ENCODE measurements at places on chromosomes 11 and 22.

- no peak for DNase-seq
Observed at GRCh38 chr22:19772422-19772672, 11.8 kb downstream of the TBX1 start.

DNA sequence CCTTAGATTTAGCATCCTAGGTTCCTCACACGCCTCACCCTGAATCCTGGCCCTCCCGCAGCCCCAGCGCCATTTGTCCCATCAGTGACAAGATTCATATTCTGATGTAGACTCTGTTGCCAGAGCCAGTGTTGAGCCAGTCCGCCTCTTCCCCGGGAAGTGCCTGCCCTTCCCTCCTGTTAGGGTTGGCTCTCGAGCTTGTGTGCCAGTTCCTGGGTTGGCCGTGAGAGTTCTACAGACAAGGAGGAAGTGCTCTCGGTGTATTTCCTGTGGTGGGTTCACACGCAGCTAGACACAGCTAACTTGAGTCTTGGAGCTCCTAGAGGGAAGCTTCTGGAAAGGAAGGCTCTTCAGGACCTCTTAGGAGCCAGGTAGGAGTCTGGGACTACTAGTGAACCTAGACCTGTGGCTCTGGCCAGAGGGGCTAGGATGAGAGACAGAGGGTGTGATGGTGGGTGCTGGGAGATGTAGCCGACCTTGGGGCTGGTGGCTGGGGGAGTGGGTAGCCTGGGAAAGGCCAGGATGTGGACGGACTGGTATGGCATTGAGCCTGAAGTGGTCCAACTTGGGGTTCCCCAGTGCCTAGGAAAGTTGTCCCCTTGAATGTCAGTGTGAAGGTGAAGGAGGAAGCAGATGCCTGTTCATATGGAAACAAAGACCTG lies at the start of gene IL18BP:
IL18BP (plus strand) TSS at position 261 of the 662 bp plus-strand sequence. CDS start 1,076 bp downstream, outside the sequence.
- no peak for DNase-seq

- no peak for DNase-seq
Observed at GRCh38 chr11:76279646-76280045, 73.3 kb upstream of the WNT11 start.

DNA sequence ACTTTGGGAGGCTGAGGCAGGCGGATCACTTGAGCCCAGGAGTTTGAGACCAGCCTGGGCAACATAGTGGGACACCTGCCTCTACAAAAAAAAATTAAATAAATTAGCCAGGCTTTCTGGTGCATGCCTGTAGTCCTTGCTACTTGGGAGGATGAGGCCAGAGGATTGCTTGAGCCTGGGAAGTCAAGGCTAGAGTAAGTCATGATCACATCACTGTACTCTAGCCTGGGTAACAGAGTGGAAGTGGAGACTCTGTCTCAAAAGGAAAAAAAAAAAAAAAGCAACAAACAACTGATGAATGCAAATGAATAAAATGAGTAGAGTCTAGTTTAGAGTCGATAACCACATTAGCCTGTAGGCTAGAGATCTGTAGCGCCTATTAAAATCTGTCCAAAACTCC lies 3.9 kb upstream of the BCL2L13 start:
- no peak for DNase-seq

- no peak for DNase-seq
Observed at GRCh38 chr11:6402061-6402470, 11.8 kb downstream of the SMPD1 start.

DNA sequence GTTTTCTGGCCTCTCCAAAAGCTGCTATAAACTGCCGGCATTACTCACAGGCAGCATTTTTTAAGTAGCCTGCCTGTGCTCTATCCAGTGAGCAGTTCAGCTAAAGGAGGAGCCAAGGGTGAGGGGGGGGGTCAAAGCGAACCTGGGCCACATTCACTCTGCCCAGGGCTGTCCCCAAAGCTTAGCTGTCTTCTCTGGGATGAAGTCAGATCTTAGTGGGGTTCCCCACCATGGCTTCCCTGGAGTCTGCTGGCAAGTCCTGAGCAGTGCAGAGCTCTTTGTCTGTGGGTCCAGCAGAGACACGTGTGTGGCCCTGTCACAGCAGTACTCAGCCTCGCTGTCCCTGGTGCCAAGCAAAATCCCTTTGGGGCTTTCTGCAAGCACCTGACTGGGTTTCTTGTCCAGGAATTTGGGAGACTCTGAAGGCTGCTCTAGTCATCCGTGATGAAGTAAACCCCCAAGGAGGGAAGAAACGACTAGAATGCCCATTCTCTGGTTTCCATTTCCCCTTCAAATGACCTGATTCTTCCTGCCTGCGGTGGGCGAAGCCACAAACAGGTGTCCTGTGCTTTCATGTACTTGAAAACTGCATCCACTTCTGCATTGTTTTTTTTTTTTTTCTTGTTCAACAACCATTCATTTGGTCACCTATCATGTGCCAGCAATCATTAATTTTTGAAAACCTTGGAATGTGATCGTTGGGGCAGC lies 2.6 kb downstream of the KCNJ5 start:
- DNase-seq, result no peak

GRCh38 chr11:64314146-64314804 lies 3.1 kb downstream of the TRMT112 start:
- no peak for DNase-seq

DNA sequence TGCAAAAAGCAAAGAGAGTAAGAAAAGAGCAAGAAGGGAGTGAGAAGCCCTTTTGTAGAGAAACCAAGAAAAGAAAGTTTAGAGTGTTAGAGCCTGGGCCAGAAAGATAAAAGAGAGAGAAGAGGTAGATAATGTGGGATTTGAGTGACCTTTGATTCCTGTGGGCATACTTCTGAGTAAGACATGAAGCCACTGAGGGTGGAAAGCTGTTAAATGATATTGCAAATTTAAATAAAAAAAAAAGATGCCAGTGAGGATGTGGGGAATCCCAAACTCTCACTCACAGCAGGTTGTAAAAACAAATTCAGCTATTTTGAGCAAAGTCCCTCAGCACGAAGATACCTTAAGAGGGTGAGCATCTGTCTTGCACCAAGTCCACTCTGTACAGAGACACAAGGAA lies 59.4 kb upstream of the TOP3B start:
- DNase-seq, result no peak

GRCh38 chr11:124644426-124645280 lies 22.0 kb downstream of the TBRG1 start:
- DNase-seq, result no peak

GRCh38 chr11:8814923-8815240 lies 96.1 kb upstream of the AKIP1 start:
- no peak for DNase-seq

GRCh38 chr11:43278193-43278956 lies 33.4 kb upstream of the API5 start:
- no peak for DNase-seq

- no peak for DNase-seq
Observed at GRCh38 chr11:83583757-83584366, 297.7 kb upstream of the CCDC90B start.

GRCh38 chr11:99370549-99371216 lies 349.9 kb downstream of the CNTN5 start:
- no peak for DNase-seq

DNA sequence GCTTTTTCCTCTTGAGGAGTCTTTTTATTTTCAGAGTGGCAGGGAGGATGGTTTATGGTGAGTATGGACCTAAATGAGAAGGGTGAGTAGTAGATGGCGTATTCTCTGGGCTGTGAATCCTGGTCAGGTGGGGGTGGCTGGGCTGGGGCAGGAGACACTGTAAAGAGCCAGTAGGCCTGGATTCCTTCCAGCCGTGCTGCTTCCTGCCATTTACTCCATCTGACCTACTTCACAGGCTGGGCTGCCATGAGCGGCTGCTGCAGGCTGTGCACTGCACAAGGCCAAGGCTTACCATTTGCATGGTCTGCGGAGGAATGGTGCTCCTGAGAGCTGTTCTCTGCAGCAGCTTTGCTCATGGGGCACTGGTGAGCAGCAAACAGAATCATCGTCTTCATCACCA lies 297.6 kb downstream of the KIRREL3 start:
- no peak for DNase-seq
